BE2C (cell line): ENCODE measurements at places on chromosomes 3 and 15.

- no peak for DNase-seq
Measured at GRCh38 chr15:60458721-60459120, 20.2 kb downstream of the ICE2 start.

GRCh38 chr3:153762411-153763235 is 358.6 kb upstream of the ARHGEF26 start:
- no peak for DNase-seq

GRCh38 chr3:157445857-157446256 is 9.2 kb downstream of the PTX3 start:
- DNase-seq, result no peak

DNA sequence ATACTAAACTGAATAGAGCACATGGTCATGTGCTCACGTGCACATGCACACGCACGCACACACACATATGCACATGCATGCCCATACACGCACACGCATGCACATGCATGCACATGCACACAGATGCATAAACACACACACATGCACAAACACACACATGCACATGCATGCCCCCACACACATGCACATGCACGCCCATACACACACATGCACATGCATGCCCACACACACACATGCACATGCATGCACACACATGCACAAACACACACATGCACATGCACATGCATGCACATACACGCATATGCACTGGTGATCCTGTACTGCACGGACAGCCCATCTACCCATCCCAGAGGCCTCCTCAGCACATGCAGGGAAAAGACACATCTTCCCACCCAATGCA is 426.6 kb downstream of the OCA2 start:
- no peak for DNase-seq

GRCh38 chr15:39835550-39835949 is 52.9 kb upstream of the FSIP1 start:
- DNase-seq, result no peak

DNA sequence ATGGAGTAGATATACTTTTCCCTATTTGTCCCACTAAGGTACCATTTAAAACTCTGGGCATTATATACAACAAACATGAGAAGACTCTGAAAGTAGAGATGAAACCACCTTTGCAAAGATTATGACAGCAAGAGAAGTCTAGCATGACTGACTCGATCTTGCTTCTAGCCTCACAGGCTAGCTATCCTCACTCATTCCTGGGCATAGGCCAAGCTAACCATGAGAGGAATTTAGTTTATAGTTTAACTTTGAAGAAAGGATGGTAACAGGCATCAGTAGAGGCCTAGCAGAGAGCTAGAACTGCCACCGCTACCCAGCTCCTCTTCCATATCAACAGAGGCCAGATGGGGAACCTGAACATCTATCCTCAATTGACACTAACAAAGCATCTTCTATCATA is 63.5 kb upstream of the FSIP1 start:
- no peak for DNase-seq

- DNase-seq, result no peak
Measured at GRCh38 chr15:81184188-81184587, 12.5 kb upstream of the IL16 start.

DNA sequence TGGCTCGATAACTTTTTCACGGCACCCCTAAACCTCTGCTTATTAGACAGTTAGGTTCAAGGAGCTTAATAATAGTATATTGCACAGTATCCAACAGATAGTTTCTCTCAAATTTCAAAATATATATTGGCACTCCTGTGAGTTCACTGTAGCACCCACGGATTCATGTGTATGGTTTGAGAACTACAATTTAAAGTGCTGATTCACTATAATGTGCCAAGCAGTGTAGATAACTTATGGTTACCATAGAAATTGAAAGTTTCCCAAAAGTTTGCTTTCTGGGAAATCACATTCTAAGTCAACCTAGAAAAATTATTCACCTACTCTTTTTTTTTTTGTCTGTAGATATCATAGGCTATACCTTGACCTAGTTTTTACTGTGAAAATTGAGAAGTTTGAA is 86.6 kb downstream of the GAP43 start:
- DNase-seq, result no peak

DNA sequence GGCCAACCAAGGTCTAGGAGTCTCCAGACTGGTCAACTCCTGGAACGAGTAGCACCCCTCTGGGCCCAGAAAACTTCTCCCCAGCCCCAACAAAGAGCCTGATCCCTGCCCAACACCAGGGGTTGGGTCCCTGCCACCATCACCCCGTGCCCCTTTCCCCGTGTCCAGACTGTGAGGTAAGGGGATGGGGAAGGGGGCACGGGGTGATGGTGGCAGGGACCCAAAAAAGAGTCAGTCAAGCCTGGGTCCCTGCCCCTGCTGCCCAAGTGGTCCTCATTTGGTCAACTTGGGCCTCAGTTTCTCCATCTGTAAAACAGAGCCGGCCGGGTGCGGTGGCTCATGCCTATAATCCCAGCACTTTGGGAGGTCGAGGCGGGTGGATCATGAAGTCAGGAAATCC is 1.1 kb upstream of the NBEAL2 start:
- DNase-seq, result no peak

DNA sequence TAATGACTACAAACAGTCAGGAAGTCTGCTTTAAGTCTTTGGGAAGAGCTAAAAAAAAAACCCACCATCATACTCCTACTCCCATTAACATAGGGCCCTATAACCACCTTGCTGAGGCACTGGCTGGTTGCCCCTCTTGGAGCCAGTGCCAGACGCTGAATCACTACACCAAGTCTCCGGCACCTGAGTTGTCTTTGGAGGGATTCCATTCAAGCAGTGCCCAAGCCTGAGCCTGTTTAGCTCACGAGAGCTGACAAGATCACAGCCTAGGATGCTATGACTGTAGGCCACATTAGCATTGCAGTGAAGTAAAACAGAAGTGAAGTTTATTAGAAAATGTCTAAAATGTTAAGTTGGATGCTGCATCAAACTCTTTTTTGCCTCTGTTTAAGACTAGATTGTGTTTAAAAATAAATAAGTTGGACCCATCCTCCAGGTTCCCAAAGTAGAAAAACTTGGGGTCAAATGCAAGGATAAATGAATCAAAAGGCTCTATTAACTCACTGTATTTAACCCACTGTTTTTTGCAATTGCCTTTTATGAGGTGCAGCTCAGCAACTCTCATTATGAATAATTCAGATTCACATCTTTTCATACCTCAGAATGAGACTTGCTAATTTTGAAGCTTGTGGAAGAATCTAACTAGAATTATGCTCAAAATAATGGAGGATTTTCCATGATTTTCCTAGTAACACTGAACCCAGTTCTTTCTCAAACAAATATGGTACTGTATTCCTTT is 461.9 kb downstream of the FOXP1 start:
- no peak for DNase-seq

GRCh38 chr3:149555927-149556326 is 81.4 kb downstream of the TM4SF4 start:
- DNase-seq, result peak; percentile 55

DNA sequence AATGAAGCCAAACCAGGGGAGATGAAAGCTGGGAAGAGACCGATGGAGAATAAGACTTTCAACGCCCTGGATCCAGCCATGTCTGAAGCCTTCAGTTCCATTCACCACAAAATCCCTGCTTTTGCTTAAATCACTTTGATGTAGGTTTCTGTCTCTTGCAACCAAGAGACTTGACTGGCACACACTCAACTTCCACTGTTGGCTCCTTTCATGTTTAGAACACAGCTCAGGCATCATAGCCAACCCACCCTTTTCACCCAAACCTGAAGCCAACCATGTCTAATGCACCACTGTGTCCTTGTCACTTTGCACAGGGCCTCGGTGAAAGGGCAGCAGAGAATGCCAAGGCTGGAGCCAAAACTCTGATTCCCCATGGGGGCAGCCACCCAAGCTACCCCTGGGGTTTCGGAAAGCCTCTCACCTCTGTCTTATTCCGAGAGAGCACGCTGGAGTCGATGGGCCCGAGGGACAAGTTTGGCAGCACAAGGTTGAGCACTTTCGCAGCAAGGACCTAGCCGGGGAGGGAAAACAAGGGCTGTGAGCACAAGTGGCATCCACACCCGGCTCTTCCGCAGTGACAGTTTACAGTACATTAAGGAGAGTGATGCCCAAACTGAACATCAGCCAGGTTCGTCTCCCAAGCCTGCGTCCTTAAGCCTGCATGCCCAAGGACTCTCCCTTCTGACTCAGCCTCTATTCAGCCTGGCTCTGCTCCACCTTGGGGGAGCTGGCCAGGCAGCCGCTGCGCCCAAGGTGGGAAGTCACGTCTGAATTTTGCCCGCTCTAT is 37.6 kb downstream of the ABTB1 start:
- no peak for DNase-seq
